ENCODE measurements at places on chromosomes 2 and 18. TPM values are rescaled to one million over a fixed set of nuclear protein-coding genes. Genes with fewer than 3 reads are reported as not detected.

SERPINB11 gene
- not detected for total RNA-seq

CNGA3 gene
- total RNA-seq: 0.34 TPM

FER1L5 gene
- total RNA-seq: 1.5 TPM

MARCHF4 gene
- 0.19 TPM for total RNA-seq

VWC2L gene
- 0.09 TPM for total RNA-seq

INO80D gene
- total RNA-seq: 10.0 TPM

COLEC12 gene
- 0.83 TPM for total RNA-seq

ATP6V1B1 gene
- 3.1 TPM for total RNA-seq

NEU2 gene
- total RNA-seq: not detected

RIOK3 gene
- 36.7 TPM for total RNA-seq

NTSR2 gene
- not detected for total RNA-seq

PKDCC gene
- total RNA-seq: 27.4 TPM

PFN4 gene
- 0.40 TPM for total RNA-seq

ANKAR gene
- 6.7 TPM for total RNA-seq

CDH7 gene
- total RNA-seq: not detected

LAPTM4A gene
- total RNA-seq: 75.0 TPM

GALM gene
- 8.6 TPM for total RNA-seq

MSTN gene
- 0.08 TPM for total RNA-seq

RESP18 gene
- total RNA-seq: not detected

REG3A gene
- 2,601 TPM for total RNA-seq

AMER3 gene
- total RNA-seq: 1.6 TPM

ESPNL gene
- 0.12 TPM for total RNA-seq

ATP8B1 gene
- 44.8 TPM for total RNA-seq

SERPINB3 gene
- total RNA-seq: not detected

TUBA3D gene
- total RNA-seq: not detected

WDSUB1 gene
- total RNA-seq: 5.9 TPM

CNDP1 gene
- total RNA-seq: 0.28 TPM

CCDC141 gene
- total RNA-seq: 11.3 TPM

Measured in pancreas (tissue), 10 donors.